ENCODE measurements at places on chromosomes 16 and 17.

- peak; percentile 61 for DNase-seq
Observed at GRCh38 chr17:42386777-42387657, 1.2 kb downstream of the STAT3 start.

DNA sequence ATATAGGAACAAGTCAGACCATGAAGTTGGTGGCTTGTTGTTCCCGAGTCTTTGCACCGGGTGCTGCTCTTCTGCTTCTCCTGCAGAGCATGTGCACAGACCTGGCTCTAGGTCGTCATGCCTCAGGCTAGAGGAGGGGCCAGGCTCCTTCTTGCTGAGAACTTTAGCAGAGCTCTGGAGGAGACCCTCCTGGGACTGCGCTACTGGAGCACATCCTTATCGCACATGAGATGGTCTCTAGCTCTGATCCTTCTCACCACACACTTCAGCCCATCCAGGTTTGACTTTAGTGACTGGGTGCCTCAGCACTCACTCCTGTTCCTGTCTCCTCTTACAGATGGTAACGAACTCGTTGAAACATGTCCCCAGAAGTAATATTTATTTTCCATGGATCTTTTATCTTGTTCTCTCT lies 14.9 kb downstream of the FOXK2 start:
- no peak for DNase-seq

- peak; percentile 37 for DNase-seq
Observed at GRCh38 chr17:77420804-77421629, 280.2 kb downstream of the SEC14L1 start.

DNA sequence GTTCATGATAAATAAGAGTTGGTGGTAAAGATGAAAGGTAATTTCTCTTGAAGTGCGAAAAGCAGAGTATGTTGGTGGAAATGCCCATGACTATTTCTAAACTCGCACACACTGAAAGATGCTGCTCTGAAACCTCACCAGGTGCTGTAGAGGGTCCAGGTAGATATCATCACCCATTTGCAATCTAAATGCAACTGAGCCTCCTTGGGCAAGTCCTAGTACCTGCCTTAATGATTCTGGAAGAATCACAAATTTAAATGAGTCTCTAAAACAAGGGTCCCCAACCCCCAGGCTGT lies 5.9 kb upstream of the MMD start:
- DNase-seq: no peak

DNA sequence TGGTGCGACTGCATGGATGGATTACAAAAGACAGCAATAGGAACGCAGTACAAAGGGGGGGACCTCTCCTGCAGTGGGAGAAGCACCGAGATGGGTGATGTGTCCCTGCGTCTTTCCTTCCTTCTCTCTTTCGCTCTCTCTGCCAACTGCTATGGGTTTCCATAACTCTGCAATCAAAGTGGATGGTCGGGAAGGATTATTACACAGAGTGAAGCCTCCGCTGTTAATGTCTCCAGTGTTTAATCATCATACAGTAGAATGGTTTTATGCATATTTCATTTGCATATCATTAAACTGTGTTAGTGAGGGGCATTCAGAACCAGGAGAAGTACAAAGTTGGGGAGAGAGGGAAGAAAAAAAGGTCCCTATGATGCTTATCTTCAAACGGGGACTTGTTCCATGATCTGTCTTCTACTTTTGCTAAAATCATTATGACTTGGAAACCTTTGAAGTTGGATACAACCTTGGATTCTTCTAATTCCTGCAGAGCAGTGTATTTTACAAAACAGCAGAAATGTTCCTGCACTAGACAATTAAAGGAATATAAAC lies 255.9 kb upstream of the PMFBP1 start:
- no peak for DNase-seq

DNA sequence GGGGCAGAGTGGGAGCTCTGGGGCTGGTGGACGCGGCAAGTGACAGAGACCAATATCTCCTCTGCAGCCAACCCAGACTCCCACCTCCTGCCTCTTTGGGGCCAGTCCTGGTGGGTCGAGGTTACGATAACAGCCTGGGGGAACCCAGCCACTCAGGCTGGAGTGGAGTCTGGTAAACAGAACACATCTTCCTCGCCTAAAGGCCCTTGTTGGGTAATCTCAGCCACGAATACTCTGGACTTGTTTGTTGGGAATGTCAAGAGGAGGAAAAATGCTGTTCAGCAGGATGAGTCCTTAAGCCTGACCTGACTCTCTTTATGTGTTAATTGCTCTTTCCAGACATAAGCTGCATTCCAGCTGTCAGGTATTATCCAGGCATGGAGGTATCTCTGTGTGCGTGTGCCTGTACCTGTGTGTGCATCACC lies 8.0 kb upstream of the SPNS2 start:
- DNase-seq: no peak

- DNase-seq: no peak
Observed at GRCh38 chr16:30395992-30396585, 869 bp downstream of the ZNF48 start.

DNA sequence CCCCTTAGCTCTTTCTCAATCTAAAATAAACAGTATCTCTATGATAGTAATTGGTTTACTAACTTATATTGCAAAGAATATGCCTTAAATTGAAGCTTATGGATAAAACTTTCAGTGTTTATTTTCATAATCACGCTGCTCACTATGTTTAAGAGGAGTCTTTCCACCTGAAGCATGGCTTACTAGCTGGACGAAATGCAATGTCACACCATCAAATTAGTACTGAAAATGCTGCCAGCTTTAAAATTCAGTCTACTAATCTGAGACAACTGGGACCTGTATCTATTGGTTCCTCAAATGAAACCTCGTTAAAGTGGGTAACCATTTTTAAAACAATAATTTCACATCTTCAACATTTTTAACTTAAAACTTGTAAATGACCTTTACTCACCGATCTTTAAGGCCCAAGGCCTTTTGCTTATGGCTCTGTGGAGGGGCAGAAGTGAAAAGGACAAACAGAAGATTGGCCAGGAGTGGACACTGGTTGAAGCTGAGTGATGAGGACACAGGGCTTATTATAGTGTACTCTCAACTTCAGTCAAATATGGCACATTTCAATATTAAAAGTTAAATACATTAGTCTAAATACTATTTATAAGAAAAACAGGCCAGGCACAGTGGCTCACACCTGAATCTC lies 212.8 kb upstream of the WSB1 start:
- DNase-seq: no peak

GRCh38 chr16:11136600-11136999 lies 119.4 kb downstream of the SOCS1 start:
- no peak for DNase-seq

GRCh38 chr17:3980381-3981014 lies 16.3 kb upstream of the ATP2A3 start:
- no peak for DNase-seq

GRCh38 chr17:28335959-28336871 lies 654 bp downstream of the TNFAIP1 start:
- peak; percentile 49 for DNase-seq

DNA sequence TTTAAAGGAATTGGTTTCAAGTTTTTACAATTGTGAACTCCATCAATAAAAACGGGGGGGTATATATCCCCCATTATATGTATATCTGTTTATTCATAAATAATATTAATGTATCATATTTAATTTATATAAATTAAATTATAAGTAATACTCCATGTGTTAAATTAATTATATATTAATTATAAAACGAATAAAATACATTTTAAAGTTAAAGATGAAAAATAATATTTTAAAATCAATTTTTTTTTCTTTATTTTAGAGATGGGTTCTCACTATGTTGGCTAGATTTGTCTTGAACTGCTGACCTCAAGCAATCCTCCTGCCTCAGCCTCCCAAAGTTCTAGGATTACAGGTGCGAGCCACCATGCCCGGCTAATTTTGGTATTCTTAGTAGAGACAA lies 17.4 kb upstream of the PSMD11 start:
- no peak for DNase-seq

DNA sequence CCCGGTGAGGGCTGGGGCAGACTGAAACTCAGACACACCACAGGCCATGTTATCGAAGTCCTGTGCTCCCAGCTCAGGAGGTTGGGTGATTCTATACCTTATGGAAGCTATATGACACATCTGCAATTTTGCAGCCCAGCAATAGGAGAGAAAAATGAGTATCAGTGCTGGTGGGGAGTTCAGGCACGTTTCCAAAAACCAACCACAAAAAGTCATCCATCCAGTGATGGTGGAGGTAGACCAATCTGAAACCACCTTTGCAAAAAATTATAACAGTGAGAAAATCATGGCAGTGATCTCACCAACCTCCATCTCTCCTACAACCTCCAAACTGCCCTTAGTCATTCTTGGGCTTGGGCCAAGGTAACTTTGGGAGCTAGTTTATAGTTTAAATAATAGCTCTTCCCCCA lies 327.9 kb downstream of the SLC39A11 start:
- no peak for DNase-seq

GRCh38 chr17:61536422-61536955 lies 54.5 kb downstream of the NACA2 start:
- DNase-seq: no peak

DNA sequence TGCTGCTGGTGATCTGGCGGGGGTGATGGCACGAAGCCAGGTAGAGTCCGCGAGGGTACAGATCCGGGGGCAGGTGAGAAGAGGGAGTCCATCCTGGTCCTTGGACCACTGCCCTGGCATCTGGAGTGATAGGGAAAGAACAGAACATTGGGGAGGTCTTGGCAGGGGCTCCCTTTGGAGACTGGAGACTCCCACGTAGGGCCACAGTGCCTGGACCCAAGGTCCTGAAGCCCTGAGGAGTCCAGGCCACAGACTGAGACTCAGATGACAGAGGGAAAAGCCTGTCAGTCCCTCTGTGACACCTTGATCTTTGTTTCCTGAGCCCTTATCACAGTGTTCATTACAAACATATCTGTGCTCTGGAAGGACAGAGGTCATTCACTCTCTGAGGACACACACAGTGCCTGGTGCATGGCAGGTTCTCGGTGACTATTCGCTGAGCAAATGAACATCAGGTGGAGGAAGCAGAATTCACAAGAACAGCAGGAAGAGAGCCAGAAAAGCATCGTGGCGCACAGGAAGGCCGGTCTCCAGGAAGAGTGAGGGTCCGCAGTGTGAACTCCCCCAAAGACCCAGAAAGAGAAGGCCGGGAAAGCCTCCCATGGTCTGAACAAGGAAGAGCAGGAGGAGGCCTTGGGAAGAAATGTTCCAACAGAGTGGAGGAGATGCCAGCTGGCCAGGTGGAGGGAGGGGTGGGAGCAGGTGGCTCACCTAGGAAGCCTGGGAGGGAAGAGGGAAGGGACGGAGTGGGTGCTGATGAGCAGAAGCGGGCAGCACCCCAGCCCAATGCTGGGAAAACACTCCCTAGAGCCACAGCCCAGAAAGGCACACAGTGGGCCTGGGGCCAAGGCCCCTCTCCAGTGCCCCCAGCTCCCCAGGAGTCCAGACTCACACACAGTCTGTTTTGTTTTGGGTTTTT lies 20.5 kb downstream of the PEMT start:
- no peak for DNase-seq
